Activated CD4-positive, alpha-beta T cell treated with anti-CD3 and anti-CD28 coated beads, Interleukin-2, amount 50 U/mL, for 4 hours (primary cell): ENCODE measurements at places on chromosomes 13 and 19.

- no peak for DNase-seq
Measured at GRCh38 chr13:55649485-55649884, 1491.2 kb upstream of the PRR20A start.

DNA sequence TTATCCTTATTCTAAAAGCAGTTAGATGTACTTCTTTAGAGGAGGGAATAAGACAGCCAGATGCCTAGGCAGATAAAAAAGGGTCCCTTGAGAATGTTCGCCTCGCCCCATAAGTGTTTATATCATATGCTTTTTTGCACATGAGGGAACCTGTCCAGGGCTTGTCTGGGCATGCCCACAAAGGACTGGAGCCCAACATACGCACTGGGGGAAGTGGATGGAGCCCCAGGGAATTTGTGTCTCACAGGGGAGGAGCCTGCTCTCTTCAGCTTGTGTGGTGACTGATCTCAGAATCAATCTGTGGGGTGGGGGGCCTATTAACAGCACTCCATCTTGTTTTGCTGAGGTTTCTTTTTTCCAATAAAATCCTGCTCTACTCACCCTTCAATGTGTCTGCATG is 22.6 kb downstream of the MED4 start:
- no peak for DNase-seq

- no peak for DNase-seq
Measured at GRCh38 chr13:91139232-91139631, 208.3 kb upstream of the MIR17HG start.

- DNase-seq = no peak
Measured at GRCh38 chr13:46866150-46866549, 30.7 kb downstream of the HTR2A start.

- no peak for DNase-seq
Measured at GRCh38 chr19:52662631-52663030, 24.5 kb upstream of the ZNF83 start.

DNA sequence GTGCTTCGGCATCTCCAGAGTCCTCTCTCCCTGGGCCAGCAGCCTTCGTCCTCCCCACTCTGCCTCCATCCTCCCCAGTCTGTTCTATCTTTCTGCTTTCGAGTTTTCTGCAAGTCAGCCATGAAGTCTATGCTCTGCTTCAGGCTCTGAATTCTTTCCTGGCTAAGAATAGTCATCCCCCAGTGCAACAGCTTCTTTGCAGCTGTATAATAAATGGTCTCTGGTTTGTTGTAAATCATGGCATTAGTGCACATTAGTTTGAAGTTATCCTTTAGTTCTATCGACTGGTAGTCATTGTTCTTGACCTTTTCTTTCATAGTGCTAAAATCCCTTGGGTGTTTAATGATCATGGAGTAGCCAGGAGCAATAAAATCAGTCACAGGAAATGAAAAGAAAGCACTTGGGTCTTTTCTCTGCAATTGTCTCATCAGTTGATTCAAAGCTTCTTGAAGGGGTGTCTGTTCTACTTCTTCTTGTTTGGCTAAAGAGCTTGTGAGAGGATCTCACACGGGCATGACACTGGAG is 46.2 kb upstream of the SOX21 start:
- DNase-seq = no peak

DNA sequence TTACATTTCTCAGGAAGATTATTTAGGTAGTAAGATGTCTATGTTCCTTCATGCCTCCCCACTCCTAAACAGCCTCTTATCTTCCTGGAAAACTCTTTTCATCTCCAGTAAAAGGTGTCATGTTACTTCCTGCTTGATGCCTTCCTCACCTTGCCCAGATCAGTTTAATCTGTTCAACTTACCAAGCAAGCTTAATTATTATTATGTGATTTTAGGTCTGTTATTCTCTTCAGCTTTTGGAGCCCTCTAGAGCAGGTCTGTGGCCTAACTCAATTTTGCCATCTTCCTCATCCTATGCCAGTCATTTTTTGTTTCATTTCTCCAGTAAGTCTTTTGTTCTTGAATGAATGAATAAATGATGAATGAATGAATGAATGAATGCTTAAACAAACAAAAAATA is 528.4 kb downstream of the DCT start:
- DNase-seq = no peak

- no peak for DNase-seq
Measured at GRCh38 chr19:38674388-38675171, 27.1 kb downstream of the ACTN4 start.

DNA sequence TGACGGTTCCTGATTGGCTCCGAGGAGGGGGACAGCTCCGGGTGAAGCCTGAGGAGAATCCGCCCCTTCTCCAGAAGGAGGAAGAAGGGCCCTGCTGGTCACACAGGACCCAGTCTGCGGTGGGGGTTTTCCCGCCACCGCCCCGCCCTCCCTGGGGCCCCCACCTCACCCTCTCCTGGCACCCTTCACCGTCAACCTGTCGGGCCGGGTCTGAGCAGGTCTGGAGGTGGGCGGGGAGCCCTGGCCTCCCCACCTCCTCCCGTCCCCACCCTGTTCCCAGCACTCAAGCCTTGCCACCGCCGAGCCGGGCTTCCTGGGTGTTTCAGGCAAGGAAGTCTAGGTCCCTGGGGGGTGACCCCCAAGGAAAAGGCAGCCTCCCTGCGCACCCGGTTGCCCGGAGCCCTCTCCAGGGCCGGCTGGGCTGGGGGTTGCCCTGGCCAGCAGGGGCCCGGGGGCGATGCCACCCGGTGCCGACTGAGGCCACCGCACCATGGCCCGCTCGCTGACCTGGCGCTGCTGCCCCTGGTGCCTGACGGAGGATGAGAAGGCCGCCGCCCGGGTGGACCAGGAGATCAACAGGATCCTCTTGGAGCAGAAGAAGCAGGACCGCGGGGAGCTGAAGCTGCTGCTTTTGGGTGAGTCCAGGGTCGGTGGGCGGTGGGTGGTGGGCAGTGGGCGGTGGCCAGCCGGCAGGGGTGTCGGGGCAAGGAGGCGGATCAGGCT is at the start of gene GNA15:
GNA15 (plus strand) TSS at position 73 of the 723 bp plus-strand sequence; CDS start at position 491, 418 bp downstream.
- DNase-seq = peak; percentile 19

GRCh38 chr19:46298479-46299003 is 1.7 kb downstream of the HIF3A start:
- DNase-seq = no peak

DNA sequence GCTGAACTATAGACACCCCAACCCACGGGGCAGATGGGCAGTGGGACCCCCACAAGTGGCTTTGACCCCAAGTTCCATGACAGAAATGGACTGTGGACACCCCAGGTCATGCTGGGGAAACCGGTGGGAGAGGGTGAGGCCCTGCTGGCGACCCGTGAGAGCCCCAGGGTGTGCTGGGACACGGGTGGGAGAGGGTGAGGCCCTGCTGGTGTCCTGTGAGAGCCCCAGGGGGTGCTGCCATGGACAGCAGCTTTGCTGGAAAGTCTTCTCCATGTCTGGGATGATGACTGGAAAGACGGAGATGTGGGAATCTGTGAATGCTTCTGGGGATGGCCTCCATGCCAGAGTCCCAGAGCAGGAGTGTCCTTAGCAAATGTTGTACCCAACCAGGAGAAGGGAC is 148.4 kb downstream of the URI1 start:
- DNase-seq = no peak

GRCh38 chr13:103184413-103184812 is 118.2 kb upstream of the SLC10A2 start:
- DNase-seq = no peak

- DNase-seq = no peak
Measured at GRCh38 chr19:58569943-58570670, 3.0 kb downstream of the MZF1 start.

- no peak for DNase-seq
Measured at GRCh38 chr13:50991579-50992521, 82.3 kb downstream of the RNASEH2B start.
